GM12865 (cell line): ENCODE measurements at places on chromosomes 7 and 10.
A peak's percentile ranks its signal among the peaks of the same experiment; 100 is the strongest.

- DNase-seq, result no peak
Measured at GRCh38 chr10:35006836-35007235, 83.3 kb downstream of the CUL2 start.

DNA sequence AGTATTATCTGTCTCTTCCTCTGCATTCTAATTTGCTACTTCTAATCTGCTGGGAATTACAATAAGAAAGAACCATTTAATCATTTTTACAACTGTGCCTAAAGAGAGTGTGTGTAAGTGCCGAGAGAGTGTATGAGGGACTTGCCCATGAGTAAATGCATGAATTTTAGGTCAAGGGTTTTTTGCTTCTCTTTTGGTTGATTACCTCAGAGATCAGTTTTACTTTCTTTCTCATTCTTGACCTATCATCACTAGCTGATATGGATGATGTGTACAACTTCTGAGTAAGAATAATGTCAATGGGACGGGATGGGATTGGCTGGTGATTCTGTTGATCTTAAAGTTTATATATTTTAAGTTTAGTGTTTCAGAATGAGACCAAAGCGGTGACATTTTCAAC lies 47.8 kb downstream of the IKZF1 start:
- peak; percentile 84 for DNase-seq

GRCh38 chr7:2864999-2865670 lies 21.0 kb upstream of the GNA12 start:
- peak; percentile 86 for DNase-seq

DNA sequence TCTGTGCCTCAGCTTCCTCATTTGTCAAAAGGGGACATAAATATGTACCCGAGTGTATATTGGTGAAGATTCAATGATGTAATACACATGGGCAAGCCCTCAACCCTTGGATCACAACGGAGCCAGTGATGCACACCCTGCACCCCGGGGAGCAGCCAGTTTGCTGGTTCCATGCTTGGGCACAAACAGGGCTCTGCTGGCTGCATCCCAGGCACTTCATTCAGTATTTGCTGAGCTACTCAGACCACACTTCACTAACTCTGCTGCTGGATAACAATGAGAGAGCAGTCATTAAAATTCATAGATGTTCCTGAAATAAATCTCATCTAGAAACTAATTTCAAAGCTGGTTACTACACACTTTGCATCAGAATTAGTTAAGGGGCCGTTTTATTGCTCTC lies 72.0 kb downstream of the SCRN1 start:
- DNase-seq, result no peak

GRCh38 chr10:3427950-3428354 lies 255.4 kb upstream of the PITRM1 start:
- no peak for DNase-seq

GRCh38 chr10:119120413-119120867 lies 16.5 kb downstream of the DENND10 start:
- peak; percentile 90 for DNase-seq

- no peak for DNase-seq
Measured at GRCh38 chr7:40747856-40748255, 613.1 kb downstream of the SUGCT start.

- no peak for DNase-seq
Measured at GRCh38 chr7:45564485-45564884, 9.7 kb upstream of the ADCY1 start.
